Cortex of kidney (tissue), 1 donor: ENCODE measurements at places on chromosomes 13 and 19.

DNA sequence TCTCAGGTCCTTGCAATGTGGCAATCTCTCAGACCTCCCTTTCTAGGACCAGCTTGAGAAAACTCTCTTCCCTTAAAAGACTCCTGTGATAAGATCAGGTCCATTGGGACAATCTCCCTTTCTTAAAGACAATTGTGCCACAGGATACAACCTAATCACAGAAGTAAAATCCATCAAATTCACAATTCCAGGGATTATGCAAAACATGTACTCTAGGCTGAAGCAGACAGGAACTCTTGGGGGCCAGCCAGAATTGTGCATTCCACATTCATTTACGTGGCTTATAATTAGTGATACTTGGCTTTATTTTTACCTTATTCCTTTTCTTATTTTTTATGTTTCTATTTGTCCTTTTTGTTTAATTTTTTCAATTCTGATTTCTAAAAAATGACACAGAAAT, 257.9 kb downstream of the KLF12 start:
- no peak for DNase-seq

DNA sequence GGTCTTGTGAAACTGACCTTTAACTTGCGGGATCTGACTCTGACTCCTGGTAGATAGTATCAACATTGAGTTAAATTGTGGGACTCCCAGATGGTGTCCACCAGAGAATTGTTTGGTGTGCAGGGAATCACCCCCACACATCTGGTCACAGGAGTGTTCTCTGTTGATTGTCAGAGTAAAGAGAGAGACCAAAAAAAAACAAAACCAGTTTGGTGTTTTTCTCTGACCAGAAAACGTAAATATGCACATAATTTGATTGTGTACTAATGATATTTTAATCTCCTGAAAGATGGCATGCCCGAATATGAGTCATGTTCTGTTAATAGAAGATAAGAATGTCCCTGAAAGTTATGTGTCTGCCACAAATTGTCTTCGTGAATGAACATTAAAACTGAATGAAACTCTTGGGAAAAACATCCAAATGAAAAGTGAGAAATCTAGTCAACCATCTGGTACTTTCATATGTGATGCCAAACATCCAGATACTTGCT, 118.5 kb upstream of the GPC6 start:
- DNase-seq, result no peak

DNA sequence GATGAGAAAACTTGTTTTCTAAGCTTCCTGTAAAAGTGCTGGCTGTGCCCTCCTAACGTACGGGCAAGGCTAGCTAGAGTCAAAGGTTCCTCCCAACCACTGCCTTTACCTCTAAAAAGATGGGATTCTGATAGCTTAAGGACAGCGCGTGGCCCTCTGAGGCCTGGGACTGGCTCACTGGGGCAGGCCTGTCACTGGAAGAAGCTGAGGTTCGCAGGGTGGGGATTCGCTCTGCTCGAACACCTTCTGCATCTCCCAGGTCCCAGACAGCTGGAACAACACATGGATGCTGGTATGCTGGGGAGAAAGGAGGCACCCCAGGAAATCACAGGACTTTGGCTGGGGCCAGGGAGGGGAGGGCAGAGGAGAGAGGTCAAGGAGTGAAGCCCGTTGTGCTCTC, 53.1 kb downstream of the CRYL1 start:
- DNase-seq, result no peak

- no peak for DNase-seq
Observed at GRCh38 chr19:48878196-48879024, 6.2 kb downstream of the PPP1R15A start.

- no peak for DNase-seq
Observed at GRCh38 chr19:47651691-47652090, 42.8 kb downstream of the BICRA start.

GRCh38 chr13:36673838-36674326, at the start of gene SERTM1:
SERTM1 (plus strand) TSS chr13:36674020; CDS start chr13:36695079, 21,059 bp downstream.
- no peak for DNase-seq

GRCh38 chr13:111791131-111791530, 275.8 kb upstream of the SOX1 start:
- no peak for DNase-seq

DNA sequence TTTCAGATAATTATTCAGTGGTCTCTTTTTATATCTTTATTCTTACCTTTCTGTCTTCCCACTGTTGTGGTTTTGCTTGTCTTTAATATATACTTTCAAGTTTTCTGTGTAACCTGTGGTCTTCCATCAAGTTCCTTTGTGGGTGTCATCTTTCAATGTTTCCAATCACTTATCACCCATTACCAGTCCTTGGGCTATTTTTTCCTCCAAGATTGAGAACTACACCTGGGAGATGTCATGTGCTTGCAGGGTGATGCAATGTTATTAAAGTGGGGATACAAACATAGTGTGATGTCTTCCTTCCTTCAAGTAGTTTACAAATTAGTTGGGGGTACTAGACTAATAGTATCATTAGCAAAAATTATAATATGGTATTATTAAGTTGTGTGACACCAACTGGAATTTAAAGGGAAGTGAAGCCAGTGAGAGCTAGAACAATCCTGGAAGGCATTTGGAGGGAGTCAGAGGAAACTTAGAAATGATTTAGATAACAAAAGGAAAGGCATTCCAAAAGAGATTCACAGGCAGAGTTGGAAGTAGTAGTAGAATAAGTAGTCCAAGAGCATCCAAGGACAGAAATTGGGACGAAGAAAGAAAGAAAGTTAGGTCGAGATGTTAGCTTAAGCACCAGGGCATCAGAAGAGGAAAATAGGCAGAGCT, 3.4 kb downstream of the FNDC3A start:
- no peak for DNase-seq

GRCh38 chr13:36332986-36333385, 13.2 kb downstream of the SPART start:
- DNase-seq, result no peak

- no peak for DNase-seq
Observed at GRCh38 chr19:23033721-23034120, 30.7 kb upstream of the ZNF728 start.

DNA sequence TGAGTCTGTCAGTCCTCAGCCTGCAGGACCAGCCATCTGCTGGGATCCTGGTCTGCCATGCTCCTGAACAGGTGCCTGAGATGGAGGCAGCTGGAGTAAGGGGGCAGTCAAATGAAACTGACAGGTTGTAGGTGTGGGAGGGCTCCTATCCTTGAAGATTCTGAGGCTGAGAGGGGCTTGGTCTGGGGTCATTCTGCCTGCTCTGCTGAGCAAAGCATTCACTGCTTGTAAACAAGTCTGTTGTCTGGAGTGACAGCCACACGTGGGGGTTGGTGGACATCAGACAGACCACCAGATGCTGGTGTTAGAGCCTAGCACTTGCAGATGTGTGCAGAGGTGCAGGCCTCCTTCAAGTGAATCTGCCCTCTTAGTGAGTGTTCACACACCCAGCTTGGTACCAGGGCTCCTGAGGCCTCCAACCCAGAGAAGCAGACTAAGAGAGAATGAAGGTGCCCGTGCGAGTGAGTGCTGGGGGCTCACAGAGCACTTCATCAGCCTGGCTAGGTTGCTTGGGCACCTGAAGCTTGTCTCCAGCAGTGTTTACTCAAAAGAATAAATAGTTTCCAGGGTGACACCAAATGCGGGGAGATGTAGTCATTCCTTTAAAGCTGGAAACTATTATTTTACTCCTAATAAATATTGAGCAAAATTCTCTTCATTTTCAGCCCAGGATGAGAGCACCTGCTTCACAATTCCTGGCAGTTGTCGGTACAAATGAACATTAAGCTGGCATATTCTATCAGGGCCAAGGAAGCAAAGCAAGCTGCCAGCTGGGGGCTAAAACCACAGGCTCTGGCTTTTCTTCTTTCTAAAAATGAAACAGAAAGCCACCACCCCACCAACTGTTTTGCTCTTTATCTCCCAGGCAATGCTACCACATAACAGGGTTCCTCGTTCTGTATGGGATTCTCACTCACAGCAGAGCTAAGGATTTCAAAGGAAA, 82.3 kb downstream of the RNASEH2B start:
- no peak for DNase-seq

DNA sequence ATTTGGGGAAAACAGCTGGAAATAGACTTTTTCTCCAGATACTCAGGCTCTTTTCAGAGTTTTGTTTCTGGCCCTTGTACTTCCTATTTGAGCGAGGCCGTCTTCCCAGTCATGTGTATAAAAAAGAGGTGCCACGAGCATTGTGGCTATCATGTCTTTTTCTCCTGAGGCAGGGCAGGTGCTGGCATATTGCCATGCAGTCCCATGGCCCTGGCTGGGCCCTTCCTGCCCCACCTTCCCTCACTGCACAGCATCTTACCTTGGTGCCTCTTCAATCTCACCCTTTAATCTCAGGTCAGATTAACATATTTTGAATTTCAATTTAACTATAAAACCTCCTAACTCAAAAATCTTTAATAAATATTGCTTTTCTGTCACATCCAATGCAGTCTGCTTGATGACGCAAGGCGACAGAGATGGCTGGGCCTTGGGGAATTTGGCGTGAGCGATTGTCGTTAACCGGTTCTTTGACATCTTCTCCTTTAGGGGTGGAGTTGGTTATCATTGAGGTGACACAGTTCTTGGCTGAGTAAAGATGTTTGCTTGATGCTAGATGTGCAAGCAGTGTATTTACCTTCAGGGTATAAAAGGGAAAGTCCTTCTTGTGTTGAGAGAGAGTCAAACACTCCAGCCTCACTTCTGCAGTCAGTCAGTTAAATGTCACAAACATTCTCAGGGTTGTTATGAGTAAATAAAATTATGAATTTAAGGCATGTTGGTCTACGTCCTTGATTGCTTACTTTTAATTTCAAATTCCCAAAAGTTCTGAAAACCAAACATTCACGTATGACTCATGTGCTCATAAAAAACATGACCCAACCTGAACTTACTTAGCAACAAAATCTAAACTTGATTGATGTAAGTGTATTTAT, 289.9 kb downstream of the MYO16 start:
- DNase-seq, result no peak

- no peak for DNase-seq
Observed at GRCh38 chr13:30679483-30680330, 55.6 kb upstream of the ALOX5AP start.

- DNase-seq, result no peak
Observed at GRCh38 chr19:18488838-18489626, 32.8 kb downstream of the ELL start.

DNA sequence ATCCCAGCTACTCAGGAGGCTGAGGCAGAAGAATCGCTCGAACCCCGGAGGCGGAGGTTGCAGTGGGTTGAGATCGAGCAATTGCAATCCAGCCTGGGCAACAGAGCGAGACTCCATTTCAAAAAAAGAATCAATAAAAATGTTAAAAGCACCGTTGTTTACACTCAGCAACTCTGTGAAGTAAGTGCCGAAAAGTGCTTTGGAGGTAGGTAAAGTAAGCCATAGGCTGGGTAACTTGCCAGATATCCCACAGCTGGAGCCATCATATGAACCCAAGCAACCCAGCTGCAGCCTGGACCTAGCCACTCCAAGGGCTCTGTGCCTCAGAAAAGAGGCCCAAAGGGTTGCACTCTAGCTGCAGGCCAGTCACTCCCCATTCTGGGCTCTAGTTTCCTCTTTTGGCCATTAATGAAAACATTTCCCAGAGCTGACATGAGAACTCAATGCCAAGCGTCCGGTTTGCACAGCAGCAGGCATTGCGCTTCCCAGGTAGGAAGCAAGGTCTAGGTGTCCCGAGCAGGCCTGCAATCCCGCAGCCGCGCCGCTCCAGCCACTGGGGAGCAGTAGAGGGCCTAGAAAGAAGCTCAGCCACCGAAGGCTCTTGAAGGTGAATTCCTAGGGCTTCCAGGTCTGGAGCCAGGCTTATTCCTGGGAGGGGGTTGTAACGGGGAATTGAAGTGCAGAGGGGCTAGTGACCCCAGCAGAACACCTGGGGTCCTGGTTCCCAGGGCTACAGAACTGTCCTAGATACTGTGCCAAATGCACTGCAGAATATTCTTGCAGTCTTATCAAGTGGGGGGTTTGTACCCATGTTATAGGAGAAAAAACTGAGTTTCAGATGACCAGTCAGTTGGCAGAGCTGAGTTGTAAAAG, 4.1 kb upstream of the CD79A start:
- DNase-seq, result no peak

DNA sequence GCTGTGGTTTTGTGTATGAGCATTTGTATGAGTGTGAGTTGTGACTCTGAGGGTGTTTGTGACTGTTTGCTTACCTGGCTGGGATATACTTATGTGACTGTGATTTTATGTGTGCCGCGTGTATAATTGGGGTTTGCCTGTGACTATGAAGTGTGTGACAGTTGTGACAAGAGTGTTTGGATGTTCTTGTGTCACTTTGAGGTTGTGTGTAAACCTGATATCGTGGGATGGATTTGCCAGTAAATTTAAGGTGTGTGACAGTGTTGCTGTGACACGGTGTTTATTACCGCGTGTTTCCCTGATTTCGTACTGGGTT, 442 bp downstream of the ZNF420 start:
- DNase-seq, result no peak

- no peak for DNase-seq
Observed at GRCh38 chr19:11018763-11019162, 57.9 kb downstream of the SMARCA4 start.

DNA sequence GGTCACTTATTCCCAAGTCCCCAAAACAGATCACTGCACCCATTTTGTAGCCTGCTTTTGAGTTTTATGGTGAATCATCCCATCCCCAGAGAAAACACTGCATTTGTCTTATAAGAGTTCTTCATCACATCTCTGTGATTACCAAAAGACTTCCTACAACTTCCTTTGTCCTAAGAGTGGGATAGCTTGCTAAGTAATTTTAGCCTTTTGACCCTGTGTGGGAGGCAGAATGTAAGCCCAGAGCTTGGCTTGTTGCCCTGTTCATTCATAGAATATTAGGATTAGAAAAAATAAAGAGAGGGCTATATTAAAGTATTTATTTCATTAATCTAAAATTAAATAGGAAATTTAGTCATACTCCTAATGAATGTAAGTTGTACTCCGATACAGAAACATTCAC, 213.3 kb downstream of the MZT1 start:
- DNase-seq, result no peak

DNA sequence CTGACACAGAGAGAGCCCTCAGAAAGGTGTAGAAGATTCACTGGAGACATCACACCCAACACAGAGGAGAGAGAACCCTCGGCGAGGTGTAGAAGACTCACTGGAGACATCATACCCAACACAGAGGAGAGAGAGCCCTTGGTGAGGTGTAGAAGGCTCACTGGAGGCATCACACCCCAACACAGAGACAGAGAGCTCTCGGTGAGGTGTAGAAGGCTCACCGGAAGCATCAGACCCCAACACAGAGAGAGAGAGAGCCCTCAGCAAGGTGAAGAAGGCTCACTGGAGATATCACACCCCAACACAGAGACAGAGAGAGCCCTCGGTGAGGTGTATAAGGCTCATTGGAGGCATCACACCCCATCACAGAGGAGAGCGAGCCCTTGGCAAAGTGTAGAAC, 826.5 kb downstream of the UQCRFS1 start:
- DNase-seq, result no peak

GRCh38 chr19:1019616-1019961, 1.3 kb downstream of the TMEM259 start:
- no peak for DNase-seq

DNA sequence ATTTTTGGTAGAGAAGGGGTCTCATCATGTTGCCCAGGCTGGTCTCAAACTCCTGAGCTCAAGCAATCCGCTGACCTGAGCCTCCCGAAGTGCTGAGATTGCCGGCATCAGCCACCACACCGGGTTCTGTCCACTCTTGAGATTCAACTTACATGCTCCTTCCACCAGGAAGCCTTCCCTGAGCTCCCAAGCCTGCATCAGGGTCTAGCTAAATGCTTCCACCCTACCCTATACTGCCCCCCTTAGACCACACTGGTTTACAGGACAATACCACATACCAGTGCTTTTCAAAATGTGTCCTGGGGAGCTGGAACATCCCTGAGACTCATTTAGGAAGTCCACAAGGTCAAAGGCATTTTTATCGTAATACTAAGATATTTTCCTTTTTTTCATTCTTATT, 15.1 kb upstream of the CACNG8 start:
- no peak for DNase-seq
